ENCODE measurements at places on chromosomes 2 and 18.

DNA sequence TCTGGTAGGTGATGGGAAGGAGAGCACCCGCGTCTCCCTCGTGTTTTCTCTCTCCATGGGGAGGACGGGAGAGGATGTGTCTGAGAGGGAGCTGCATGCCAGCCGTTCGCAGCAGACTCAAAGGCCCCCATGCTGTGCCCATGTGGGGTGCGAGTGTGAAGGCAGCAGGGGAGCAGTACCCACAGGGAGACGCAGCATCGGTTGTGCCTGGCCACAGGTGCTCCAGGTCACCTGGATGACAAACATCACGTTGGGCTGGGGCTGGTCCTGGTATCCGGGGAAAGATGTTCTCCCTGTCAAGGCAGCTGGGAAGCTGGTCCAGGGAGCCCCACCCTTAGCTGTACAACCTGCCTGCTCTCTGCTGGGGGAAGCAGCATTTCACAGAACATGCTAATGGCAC lies 119.5 kb upstream of the SALL3 start:
- no peak for DNase-seq

DNA sequence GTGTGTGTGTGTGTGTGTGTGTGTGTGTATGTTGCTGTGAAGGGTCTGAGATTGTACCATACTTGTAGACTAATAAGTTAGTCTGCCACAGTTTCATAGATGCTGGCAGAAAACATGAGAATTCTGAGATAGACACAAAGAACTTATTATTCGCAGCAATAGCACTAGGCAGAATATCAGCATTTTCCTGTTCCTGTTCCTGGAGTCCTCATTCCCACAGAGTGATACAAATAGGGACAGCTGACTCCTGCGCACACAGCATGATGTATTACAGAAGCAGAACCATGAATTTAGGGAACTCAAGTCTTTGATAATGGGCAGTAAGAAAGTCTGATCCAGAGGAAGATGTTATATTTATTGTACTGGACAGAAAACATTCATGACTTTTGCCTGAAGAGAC lies 1466.3 kb downstream of the DPP10 start:
- DNase-seq, result no peak

DNA sequence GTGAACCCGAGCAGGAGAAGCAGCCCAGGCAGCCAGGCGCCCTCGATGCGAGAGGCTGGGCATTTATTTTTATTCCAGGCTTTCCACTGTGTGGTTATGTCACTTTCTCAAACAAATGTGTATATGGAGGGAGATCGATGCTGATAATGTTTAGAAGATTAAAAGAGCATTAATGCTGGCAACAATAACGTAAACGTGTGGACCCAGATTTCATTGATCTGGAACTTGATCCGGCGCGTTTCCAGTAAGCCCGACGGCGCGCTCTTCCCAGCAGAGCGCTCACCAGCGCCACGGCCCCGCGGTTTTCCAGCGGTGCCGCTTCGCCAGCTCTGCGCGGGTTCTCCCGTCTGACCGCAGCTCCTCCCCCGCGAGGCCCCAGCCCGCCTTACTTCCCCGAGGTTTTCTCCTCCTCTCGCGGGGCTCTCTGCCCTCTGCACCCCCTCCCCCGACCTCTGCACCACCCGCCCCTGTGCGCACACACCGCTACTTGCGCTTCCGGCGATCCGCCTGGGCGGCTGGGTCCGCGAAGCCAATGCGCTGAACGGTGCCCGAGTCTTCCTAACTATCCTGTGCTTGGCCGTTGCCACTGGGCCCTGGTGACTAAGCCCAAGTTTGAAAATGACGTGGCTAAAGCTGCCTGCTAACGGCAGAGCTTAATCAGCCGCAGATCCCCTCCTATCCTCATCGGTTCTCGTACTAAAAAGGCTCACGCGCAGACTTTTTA lies 6.1 kb downstream of the ONECUT2 start:
- DNase-seq, result no peak

- DNase-seq, result no peak
Measured at GRCh38 chr2:5537180-5537688, 154.9 kb upstream of the SOX11 start.

GRCh38 chr2:106165029-106165428 lies 29.1 kb downstream of the UXS1 start:
- DNase-seq, result no peak

- no peak for DNase-seq
Measured at GRCh38 chr2:141439524-141439923, 691.3 kb downstream of the LRP1B start.

DNA sequence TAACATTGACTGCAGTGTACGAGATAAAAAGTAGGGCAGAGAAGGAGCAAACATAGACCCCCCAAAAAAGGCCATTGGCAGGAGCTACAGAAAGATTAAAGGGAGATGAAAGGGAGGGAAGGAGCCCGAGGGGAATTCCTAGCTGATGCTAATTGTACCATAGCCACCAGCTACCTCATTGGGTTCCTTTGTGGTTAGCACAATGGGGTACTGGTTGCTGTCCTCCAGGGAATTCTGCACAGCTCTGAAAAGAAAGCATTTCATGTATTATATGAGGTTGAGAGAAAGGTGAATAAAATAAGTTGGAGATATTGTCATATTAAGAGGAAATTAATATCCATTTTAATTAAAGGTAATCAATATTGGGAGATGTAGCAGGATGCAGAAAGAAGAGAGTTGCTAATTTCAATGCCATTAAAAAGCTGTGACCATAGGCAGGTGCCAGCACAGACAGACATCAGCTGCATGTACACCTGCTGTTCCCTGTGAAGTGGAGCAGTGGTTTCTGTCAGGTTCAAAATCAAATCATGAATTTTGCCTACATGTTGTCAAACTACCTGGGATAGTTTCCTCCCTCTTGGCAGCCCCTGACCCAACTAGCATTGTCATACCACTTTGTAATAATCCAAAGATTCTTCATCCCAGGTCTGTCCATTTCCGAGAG lies 185.4 kb upstream of the DLGAP1 start:
- no peak for DNase-seq

DNA sequence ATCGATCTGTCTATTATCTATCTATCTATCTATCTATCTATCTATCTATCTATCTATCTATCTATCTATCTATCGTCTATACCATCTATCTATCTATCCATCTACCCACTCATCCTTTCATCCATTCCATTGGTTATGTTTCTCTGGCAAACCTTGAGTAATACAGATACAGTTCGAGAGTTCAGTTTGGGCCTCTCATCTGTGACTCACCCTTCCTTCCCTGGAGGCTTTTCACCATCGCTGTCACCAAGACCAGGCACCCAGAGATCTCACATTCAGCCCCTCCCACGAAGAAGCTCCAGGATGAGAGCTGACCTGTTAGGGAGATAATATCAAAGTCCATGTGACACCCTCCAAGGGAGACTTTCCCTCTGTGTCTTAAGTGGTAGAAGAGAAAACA lies 164.1 kb upstream of the CELF4 start:
- no peak for DNase-seq

DNA sequence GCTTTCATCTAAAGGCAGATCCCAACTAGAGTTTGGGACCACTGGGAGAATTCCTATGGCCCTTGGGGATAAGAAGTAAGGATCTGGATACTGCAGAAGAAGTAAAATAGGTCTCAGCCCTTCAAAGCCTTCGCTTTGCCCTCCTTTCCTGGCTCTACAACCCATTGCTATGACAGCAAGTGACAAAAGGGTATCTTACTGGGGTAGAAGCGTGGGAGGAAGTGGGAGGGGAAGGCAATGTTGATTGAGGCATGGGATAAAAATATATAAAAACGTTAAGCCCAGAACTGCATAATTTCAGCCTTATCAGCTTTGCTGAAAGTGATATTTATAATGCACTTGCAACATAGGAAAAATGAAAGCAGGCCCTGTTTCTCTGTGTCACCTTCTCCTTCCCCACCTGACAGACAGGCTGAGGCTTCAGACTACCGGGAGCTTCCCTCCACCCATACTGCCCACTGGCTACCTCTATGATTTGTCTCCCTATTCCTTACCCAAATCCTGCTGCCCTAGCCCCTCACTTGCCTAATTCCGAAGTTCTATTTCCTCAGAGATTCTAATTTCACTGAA lies 14.9 kb upstream of the SOS1 start:
- DNase-seq, result no peak

DNA sequence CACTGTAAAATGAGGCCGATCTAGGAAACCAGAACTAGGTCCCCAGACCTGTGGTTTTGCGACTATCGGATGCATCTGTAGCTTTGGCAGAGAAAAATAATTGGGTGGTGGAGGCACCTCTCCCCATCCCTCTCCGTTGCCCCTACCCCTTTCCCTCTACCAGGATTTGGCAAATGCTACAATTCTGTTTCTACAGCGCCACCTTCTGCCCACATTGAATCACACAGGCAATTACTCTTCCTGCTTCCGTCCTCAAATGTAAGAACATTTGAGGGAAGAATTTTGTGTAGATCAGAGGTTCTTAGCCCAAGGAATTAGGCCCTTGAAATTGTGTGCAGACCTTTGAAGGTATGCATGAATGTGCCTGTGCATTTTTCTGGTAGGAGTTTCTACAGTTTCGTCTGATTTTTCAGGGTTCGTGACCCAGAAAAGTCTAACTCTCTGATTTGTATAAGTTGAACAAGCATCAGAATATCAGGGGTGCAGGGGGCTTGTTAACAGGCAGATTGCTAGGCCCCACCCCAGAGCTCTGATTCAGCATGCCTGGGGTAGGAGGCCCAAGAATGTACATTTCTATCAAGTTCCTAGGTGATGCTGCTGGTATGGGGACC lies 11.2 kb downstream of the ATP6V1B1 start:
- peak; percentile 45 for DNase-seq

- DNase-seq, result no peak
Measured at GRCh38 chr2:164719996-164720941, 99.0 kb upstream of the GRB14 start.

- DNase-seq, result no peak
Measured at GRCh38 chr18:51266773-51267172, 69.3 kb upstream of the MEX3C start.

GRCh38 chr2:23420091-23420839 lies 35.3 kb downstream of the KLHL29 start:
- DNase-seq, result no peak

DNA sequence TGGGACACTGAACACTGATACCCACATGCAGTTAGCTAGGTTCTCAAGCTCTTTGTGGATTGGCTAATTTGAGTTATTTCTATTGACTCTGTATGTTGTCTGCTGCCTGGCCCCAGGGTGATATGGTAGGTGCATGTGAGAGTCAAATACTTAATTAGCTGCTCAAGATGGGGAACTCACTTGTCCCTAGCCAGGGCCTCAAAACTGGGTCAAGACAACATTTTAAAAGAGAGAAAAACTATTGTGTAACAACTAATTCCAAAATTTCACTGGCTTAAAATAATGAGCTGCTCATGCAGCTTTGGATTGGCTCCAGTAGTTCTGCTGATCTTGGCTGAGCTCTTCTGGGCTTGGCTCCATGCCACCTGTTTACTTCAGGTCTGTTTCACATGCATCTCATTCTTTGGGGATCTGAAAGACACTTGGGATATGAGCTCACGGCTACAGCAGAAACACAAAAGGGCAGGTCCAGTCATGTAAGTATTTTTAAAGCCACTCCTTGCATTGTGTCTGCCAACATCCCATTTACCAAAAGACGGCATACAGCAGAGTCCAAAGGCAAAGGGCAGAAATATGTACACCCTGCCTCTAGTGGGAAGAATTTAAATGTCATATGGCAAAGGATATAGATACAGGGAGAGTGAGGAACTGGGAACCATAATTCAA lies 716.8 kb downstream of the SUCLG1 start:
- DNase-seq, result no peak

- no peak for DNase-seq
Measured at GRCh38 chr2:98720286-98720685, 10.6 kb downstream of the MGAT4A start.

- no peak for DNase-seq
Measured at GRCh38 chr2:208565690-208566416, 159.3 kb downstream of the PTH2R start.

GRCh38 chr2:134372611-134373131 lies 118.8 kb downstream of the MGAT5 start:
- no peak for DNase-seq

GRCh38 chr2:198874472-198874858 lies 583.3 kb downstream of the SATB2 start:
- DNase-seq, result no peak

DNA sequence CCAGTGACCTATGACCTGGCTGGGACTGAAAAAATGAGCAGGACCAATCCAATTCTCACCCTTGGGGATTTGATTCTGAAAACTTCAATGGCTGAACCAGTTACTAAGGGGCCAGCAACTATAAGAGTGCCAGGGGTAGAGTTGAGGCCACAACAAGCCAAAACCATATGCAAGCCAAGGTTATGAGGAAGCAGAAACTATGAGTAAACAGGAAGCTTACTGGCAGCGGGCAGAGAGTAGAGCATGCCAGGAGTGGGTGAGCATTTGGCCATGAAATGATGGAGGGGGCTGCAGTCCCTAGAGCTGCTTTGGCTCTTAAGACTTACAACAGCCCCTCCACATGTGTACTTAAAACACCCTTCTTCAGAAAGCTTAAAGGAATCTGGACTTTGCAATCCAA lies 82.4 kb downstream of the RBMS1 start:
- peak; percentile 37 for DNase-seq

DNA sequence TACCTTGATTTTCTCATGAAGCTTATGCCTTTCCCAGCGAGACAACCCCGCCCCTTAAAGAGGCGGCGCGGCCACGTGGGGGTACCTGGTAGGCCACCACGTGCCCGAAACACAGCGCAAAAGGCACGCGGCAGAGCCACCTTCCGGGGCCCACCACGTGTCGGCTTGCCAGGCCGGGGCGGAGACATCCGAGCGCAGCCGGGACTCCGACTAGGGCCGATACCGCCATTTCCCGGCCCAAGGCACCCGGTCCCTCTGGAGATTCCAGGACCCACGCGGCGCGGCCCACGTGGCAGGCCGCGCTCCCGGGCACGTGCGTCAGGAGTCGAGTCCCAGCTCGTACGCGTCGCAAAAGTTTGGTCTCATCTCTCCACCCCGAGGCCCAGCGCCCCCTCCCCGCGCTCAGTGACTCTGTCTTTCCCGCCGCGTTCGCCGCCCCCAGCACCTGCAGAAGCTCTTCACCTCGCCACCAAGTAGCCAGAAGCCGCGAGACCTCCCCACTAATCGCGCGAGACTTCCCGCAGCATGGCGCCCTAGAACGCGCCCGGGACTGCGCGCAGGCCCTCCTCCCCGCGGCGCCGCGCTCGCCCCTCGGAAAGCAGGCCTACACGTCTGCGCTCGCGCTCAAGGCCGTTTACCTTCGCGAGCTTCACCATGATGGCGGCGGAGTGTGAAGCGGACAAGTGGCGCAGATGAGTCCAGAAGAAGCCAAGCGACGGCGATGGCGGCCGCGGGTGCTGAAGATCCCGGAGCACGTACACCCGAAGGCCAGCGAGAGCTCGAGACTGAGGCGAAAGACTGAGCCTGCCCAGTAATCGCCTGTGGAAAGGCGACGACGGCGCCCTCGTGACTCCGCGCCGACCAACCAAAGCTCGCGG lies at the start of gene NCL:
TSS of gene NCL (minus strand) at position 787 of the 878 bp plus-strand sequence. CDS start at position 656, 131 bp downstream.
- DNase-seq, result peak; percentile 90

Data from activated naive CD4-positive, alpha-beta T cell treated with Interleukin-2 at 50 U/mL for 16 hours (primary cell).